NCI-H510A treated with DMSO at 0.1 percent for 48 hours (cell line): ENCODE measurements at places on chromosomes 7 and 10.

DNA sequence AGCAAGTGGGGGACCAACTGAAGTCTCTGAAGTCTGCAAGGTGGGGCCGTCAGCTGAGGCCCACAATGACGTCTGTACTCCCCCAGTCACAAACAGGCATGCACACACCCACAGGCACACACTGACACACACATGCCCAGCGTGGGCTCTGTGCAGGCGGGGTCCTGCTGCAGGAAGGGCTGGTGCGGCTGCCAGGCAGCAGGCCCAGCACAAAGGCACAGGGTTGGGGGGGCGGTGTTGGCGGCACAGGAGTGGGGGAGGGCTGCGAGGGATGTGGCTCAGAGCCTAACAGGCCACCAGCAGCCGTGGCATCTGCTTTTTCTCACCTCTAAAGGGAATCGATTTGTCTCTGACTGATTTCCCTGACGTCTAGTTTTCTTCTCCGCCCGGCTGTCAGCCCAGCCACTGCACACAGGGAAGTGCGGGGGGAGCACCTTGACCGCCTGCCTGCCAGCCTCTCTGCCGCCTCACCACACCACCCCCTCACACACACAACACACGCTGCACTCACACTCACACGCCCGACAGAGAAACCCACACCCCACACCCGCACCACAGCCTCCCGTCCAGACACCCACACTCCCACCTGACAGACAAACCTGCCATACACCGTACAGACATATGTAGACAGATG, 43.5 kb upstream of the ZMIZ1 start:
- DNase-seq = no peak

DNA sequence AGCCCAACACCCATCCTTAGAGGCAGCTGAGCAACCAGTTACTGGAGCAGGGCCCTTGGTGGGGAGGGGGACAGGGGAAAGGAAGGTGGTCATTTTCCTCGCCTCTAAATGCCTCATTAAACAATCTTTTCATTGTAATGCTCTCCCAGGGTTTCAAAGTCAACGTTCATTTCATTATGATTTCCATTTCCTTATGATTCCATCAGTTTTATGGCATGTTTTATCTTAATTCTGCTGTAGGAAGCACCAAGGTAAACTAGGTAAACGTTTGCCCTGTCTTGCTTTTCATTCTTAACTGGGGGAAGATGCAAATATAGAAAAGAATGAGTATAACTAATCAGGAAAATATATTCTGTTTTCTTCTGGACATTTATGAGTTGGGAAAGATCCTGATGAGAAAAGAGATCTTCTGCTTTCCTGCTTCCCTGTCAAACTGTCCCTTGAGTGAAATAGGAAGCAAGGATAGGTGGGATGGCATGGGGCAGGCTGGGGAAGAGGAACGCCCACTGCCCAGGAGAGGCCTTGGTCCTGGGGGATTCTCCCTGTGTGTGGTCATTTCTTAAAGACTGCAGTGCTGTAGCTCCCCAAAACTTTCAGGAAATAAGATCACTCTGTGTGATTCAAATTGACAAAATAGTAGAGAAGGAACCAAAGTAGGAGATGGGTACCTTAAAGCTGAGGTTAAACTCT, 20.5 kb upstream of the TMEM236 start:
- DNase-seq = no peak

DNA sequence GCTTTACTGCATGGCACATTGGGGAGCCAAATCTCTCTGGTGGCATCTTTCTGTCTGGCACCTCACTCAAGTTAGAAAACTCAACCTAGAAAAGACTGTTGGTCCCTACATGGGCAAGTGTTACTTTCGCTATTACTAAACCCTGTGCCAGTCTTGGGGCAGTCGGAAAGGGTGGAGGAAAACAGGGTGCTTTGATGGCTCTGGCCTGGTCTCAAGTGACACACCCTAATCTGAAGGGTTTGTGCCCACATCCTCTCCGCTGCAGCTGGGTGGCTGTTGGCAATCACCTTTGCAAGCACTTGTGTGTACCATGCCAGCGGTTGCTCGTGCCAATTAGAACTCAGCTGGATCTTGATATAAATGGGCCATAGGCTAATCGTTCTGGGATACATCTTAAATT, 159.8 kb upstream of the ITGB1 start:
- no peak for DNase-seq

DNA sequence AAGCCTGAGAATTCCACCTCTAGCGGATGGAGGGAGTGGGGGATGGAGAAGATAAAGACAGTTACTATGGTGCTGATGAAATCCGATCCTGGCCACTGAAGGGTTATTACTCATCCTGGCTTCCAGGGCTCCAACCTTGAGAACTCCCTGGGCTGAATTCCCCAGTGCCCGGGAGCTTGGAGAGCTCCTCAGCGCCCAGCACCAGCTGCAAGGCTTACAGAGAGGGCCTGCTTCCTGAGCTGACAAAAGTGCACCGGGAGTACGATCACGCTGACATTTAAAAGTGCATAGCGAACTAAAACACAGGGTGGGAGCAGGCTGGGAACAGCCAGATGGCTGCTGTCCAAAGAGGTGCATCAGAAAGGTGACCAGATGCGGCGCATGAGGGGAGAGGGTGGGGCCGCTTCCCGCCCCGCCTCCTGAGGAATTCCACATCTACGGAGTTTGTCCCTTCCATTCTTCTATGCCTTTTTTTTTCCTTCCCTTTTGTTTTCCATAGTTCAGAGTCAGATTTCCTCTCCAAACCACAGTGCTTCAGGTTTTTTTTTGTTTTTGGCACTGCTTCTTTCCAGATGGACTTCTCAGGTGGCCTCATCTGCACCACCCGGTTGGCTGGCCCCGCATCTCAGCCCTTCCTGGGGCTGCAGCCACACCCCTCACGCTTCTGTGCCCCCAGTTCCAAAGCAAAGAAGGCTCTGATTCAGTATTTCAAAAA, 62.4 kb upstream of the MKRN1 start:
- peak; percentile 82 for DNase-seq
